Activated CD8-positive, alpha-beta T cell treated with anti-CD3 and anti-CD28 coated beads for 36 hours (primary cell): ENCODE measurements at places on chromosomes 7 and 10. TPM values are rescaled to one million over a fixed set of nuclear protein-coding genes. Genes with fewer than 3 reads are reported as not detected.

Gene BTBD16
- not detected for total RNA-seq

Gene KCP
- not detected for total RNA-seq

Gene ADAMTS14
- total RNA-seq: 0.25 TPM

Gene GNB2
- 192 TPM for total RNA-seq

Gene GIMAP2
- total RNA-seq: 42.2 TPM

Gene PPRC1
- total RNA-seq: 72.2 TPM

Gene LIPA
- 20.7 TPM for total RNA-seq

GRCh38 chr10:78566284-78567111 lies 502.3 kb upstream of the ZMIZ1 start:
- no peak overlapping the region for H3K27ac ChIP-seq
- no peaks in the 10 kb centered on the region for H3K36me3 ChIP-seq
- H3K27me3 ChIP-seq: peaks cover 1% of the 10 kb centered on the region
- no peaks in the 10 kb centered on the region for H3K4me1 ChIP-seq

DNA sequence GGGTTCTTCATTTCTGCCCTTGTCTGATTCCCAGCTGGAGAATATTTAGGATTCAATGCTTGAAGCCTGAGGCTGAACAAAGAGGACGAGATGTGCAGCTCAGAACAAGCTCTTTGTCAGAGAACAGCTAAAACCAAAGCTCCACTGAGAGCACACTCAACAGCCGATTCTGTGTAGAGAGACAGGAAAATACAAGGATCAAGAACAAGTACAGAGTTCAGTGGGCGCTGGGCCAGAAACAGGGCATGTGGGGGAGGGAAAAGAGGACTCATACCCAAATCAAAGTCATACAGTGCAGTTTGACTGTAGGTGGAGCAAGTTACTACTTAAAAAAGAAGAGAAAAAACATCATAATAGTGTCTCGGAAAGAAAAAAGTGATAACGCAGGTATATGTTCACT lies at the start of gene AGMO:
TSS of gene AGMO (minus strand) at position 181 of the 400 bp plus-strand sequence.
- H3K36me3 ChIP-seq: no peaks in the 10 kb centered on the region
- H3K27me3 ChIP-seq: no peaks in the 10 kb centered on the region
- no peak within 1 kb of the TSS for H3K27ac ChIP-seq
- H3K4me1 ChIP-seq: no peaks in the 10 kb centered on the region
- DNase-seq: no peak
- no peak within 1 kb of the TSS for H3K4me3 ChIP-seq

DNA sequence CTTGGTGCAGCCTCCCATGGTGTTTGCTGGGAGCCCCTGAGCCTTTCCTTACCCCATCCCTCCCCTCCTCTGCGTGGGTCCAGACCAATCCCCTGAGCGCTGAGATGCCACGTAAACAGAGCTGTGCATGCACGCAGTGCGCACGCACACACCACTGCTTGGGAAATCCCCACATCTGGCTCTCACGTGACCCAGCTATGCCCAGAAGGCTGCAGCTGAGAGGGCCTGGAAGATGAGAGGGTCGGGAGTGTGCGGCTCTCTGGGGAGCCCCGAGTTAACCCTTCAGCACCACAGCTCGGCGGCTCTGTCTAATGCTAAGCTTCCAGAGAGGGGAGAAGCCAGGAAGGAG lies 177.2 kb downstream of the SH3PXD2A start:
- DNase-seq: peak; percentile 93
- peak overlapping the region; percentile 76 for H3K4me3 ChIP-seq
- peak overlapping the region; percentile 89 for H3K27ac ChIP-seq
- no peaks in the 10 kb centered on the region for H3K27me3 ChIP-seq
- peaks cover 19% of the 10 kb centered on the region for H3K4me1 ChIP-seq

DNA sequence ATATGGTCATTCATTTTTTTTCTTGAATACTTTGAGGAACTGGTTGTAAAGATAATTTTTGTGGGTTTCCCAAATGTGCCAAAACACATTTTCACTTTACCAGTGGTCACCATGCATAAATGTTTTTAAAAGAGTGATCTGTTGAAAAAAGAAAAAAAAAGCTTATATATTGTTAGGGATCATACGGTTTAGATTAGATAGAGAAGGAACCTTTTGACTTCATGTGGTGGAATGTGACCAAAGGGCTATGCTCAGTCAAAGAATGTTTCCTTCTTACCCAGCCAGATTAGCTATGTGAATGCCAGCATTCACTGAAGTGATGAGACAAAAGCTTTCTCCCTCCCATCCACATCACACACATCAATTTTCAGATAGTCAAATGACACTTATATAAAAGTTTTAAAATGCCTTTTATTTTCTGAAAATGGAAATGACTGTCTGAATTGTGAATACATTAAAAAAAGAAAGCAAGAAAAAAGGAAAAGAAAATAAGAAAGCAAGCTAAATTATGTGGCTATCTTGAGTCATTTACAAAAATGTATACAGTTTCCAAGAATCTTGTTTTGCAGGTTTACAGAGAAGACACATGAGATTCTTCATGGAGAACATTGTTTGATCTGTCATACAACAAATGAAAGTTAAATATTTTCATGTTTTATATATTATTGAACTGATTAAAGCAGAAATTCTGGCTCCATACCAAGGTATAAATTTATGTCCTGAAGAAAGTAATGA lies 8.6 kb upstream of the CPED1 start:
- DNase-seq: no peak
- H3K27me3 ChIP-seq: peaks cover 4% of the 10 kb centered on the region
- H3K36me3 ChIP-seq: peaks cover 1% of the 10 kb centered on the region
- H3K27ac ChIP-seq: no peak overlapping the region

DNA sequence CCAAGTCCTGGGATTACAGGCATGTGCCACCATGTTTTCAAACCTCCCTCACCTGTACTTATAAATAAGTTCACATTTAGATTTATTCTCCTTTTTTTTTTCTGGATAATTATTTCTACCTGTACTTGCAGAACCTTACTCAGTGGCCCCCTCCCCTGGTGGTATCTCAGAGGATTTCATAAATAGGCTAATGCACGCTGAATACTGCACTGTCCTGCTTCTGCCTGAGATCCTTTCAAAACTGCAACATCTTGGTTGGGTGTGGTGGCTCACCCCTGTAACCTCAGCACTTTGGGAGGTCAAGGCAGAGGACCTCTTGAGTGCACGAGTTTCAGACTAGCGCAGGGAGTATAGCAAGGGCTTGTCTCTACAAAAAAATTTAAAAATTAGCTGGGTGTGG lies 4.6 kb upstream of the BLVRA start:
- H3K4me1 ChIP-seq: peaks cover 36% of the 10 kb centered on the region
- peaks cover 10% of the 10 kb centered on the region for H3K27me3 ChIP-seq
- H3K4me3 ChIP-seq: no peak overlapping the region
- no peaks in the 10 kb centered on the region for H3K36me3 ChIP-seq
- no peak overlapping the region for H3K27ac ChIP-seq

DNA sequence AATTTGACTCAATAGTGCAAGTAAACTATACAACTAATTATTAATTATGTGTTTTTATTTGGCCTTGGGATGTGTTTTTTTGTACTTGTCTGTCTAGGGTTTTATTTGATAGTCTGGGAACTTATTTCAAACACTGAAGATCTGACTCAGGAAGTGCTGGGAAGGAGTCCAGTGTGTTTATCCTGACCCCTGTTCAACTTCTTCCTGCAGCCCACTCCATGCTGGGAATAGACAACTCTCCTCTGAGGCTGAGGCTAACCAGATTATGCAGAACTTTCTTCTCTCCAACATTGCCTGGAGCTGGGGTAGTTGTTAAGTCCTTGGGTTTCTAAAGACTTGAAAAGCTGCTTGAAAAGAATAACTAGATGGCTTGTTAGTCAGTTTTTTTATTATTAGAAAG lies 6.9 kb downstream of the CISD1 start:
- H3K36me3 ChIP-seq: peaks cover 27% of the 10 kb centered on the region
- no peak overlapping the region for H3K27ac ChIP-seq
- no peak for DNase-seq
- H3K4me3 ChIP-seq: no peak overlapping the region
- H3K4me1 ChIP-seq: peaks cover 25% of the 10 kb centered on the region

GRCh38 chr10:129353101-129353500 lies 113.9 kb upstream of the MGMT start:
- H3K4me1 ChIP-seq: no peaks in the 10 kb centered on the region
- H3K27me3 ChIP-seq: peaks cover 2% of the 10 kb centered on the region
- H3K36me3 ChIP-seq: no peaks in the 10 kb centered on the region
- no peak overlapping the region for H3K4me3 ChIP-seq

- no peaks in the 10 kb centered on the region for H3K27me3 ChIP-seq
- DNase-seq: no peak
- H3K4me3 ChIP-seq: no peak overlapping the region
- H3K4me1 ChIP-seq: peaks cover 21% of the 10 kb centered on the region
Measured at GRCh38 chr10:71799608-71800453, 26.5 kb upstream of the VSIR start.

DNA sequence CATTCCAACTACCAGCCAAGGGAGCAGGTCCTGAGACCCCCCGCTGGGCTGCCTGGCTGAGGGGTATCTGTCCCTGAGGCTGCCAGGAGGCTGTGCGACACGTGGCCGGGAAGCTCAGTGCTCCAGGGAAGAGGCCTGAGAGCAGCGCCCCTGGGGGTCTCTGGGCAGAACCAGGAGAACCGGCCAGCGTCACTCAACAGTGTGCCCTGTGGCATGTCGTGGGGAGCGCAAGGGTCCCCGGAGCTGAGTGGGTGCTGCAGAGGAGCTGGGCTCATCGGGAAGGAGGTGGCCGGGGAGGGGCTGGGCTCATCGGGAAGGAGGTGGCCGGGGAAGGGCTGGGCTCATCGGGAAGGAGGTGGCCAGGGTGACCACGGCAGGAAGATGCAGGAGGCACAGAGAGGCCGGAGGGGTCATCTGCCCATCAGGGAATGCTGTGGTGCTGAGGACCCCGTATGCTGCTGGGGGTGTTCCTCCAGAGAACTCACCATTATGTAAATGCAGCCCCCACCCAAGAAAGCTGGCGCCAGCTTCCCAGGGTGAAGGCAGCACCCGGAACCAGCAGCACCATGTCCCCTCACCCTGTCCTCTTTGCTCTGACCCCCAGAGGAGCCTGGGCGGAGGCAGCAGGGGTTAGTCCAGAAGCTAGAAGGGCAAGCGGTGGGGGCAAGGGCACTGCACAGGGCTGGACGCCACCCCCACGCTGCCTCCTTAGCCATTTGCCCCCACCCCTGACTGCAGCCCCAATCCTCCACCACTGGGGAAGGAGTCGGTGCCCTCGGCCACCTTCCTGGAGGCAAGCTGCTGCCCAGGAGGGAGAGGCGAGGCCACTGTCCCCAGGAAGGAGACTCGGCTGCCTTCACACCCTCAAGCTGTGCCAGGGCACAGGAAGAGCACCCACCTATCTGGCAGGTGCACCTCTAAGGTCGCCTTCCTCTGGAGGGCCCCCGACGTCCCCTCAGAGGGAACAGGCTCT lies 33.3 kb downstream of the CALML3 start:
- H3K27me3 ChIP-seq: no peaks in the 10 kb centered on the region
- no peak overlapping the region for H3K4me3 ChIP-seq
- peaks cover 5% of the 10 kb centered on the region for H3K4me1 ChIP-seq
- DNase-seq: no peak
- H3K27ac ChIP-seq: no peak overlapping the region

- no peak overlapping the region for H3K27ac ChIP-seq
- no peak for DNase-seq
- H3K4me3 ChIP-seq: no peak overlapping the region
- no peaks in the 10 kb centered on the region for H3K27me3 ChIP-seq
- H3K4me1 ChIP-seq: peaks cover 76% of the 10 kb centered on the region
Measured at GRCh38 chr7:148706368-148706767, 7.7 kb downstream of the CUL1 start.

DNA sequence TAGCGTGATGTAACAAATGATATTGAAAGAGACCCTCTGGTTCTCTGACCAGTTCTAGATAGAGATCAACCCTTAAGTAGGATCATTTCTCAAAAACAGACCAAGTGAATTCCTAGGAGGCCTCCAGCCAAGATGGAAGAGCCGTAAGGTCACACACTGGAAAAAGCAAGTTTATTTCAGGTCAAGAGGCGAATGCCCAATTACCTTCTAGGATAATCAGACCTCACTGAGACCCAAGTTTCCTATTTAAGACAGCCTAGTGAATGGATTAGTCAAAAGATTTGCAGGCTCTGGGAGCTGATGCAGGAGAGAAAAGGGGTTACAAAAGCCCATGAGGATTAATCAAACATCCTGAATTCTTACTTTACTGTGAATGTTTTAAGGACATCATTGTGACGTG lies 486.1 kb upstream of the NRP1 start:
- H3K4me3 ChIP-seq: no peak overlapping the region
- H3K27me3 ChIP-seq: no peaks in the 10 kb centered on the region
- H3K27ac ChIP-seq: no peak overlapping the region
- DNase-seq: no peak
- H3K36me3 ChIP-seq: no peaks in the 10 kb centered on the region

- no peak overlapping the region for H3K4me3 ChIP-seq
- peaks cover 10% of the 10 kb centered on the region for H3K4me1 ChIP-seq
Measured at GRCh38 chr10:1643161-1643907, 94.0 kb downstream of the ADARB2 start.

DNA sequence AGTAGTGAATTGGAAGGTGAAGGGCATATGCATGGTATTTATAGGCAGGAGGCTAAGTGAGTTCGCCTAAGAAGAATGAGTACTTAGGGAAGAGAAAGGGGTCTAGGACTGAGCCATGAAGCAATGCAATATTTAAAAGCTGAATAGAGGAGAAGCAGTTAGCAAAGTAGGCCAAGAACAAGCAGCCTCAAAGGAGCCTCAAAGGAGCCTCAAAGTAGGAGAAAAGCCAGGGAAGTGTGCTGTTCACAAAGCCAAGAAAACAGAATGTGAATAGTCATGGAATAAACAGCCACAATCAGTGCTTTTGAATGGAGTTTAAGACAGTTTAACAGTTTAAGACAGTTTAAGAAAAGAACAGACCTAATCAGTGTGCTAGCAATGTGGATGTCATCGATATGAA lies 762.0 kb downstream of the SORCS1 start:
- no peak for DNase-seq
- H3K27ac ChIP-seq: no peak overlapping the region
- H3K36me3 ChIP-seq: no peaks in the 10 kb centered on the region
- H3K27me3 ChIP-seq: no peaks in the 10 kb centered on the region
- H3K4me3 ChIP-seq: no peak overlapping the region

DNA sequence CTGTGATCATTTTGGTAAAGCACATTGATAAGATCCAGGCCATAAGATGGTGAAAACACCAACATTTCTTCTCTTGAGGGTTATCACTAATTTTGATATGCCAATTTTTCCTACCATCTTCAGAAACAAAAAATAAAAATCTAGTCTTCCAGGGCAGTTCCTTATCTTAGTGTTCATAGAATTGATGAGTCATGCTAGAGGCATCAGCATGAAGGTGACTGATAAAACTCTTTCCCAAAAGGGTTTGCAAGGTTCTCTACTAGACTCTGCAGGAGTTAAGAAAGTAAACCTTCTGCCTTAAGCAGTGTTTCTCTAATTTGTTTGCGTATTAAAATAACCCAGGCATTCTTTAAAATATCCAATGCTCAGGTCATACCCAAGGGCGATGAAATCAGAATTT lies 483.1 kb upstream of the CNTNAP2 start:
- no peak overlapping the region for H3K27ac ChIP-seq
- no peaks in the 10 kb centered on the region for H3K36me3 ChIP-seq
- H3K27me3 ChIP-seq: no peaks in the 10 kb centered on the region
- H3K4me3 ChIP-seq: no peak overlapping the region
